Fibroblast of pulmonary artery (primary cell): ENCODE measurements at places on chromosomes 2 and 18.

DNA sequence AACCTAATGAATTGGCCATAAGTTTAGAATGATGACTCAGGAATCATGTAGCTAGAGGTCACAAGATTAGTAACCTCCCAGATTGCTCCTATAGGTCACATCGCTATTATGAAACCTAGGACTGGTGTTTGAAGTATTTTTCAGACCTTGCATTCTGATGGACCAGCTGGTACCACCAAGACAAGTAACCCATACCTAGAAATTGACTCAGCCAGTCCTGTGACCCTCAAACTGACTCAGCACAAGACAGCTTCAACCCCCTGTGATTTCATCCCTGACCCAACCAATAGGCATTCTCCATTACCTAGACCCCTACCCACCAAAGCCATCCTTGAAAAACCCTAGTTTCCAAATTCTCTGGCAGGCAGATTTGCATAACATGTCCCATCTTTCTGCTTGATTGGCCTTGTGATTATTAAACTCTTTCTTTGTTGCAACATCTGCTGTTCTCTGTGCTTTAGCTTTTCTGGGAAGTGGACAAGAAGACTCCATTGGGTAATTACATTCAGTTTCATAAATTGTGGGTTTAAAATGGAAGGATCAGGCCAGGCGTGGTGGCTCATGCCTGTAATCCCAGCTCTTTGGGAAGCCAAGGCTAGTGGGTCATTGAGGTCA, 254.9 kb downstream of the IRS1 start:
- DNase-seq = no peak

GRCh38 chr2:239715606-239716005, 309.5 kb downstream of the NDUFA10 start:
- no peak for DNase-seq

GRCh38 chr2:230849633-230850357, 14.9 kb upstream of the ITM2C start:
- peak; percentile 30 for DNase-seq

DNA sequence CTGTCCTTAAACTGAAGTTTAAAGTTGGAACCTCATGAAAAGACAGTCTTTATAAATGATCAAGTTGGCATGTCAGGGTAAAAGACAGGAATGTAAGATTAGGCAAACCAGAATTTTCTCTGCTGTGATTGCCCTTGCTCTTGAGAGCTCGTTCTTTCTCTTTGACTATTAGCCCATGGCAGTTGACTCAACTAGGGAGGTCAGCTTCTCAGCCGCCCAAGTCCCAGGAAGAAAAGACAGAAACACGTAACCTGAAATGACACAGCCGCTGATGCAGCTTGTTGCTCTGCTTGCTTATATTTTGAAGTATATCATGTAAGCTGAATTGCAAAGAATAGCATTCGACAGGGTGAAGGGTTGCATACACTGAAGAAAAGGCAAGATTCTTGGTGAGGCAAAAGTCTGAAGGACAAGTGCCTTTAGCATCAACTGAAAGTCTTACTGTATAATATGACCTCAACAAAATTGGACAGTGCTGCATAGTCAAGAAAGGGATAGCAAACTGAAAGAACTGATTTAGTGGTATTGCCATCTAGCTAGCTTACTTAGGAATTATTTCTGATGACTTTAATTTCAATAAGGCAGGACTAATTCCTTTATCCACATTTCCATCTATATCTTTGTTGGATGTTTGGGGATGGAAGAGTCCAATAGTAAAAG, 54.7 kb downstream of the ARHGAP15 start:
- no peak for DNase-seq

DNA sequence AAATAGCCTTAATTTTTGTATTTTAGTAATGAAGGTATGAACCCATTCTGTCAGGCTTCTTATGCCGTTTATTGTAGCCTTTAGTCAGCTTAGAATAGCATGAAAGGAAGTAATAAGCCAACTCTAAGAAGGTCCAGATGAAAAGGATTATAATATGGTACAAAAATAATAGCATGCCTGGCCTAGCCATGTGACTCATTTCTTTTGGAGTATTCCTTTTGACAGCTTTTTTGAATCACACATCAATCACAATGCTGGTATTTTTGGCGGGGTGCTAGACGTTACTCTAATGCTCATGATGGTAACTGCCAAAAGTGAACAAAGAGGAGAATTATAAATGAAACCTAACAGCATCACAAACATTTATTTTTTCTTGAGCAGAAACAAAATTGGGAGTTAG, 19.9 kb downstream of the FMNL2 start:
- DNase-seq = no peak

DNA sequence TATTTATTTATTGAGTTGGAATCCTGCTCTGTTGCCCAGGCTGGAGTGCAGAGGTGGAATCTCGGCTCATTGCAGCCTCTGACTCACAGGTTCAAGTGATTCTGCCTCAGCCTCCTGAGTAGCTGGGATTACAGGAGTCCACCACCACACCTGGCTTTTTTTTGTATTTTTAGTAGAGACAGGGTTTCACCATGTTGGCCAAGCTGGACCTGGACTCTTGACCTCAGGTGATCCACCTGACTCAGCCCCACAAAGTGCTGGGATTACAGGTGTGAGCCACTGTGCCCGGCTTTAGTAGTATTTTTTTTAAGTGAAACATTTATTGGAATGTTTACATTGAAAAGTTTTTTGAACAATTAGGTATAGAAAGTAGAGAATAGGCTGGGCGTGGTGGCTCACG, 23.9 kb downstream of the SLC20A1 start:
- DNase-seq = no peak
